Calu3 (cell line): ENCODE measurements at places on chromosomes 1 and 21. TPM values are rescaled to one million over a fixed set of nuclear protein-coding genes. Genes with fewer than 3 reads are reported as not detected.

The KANK4 gene
- total RNA-seq, result not detected in 2 replicates

DNA sequence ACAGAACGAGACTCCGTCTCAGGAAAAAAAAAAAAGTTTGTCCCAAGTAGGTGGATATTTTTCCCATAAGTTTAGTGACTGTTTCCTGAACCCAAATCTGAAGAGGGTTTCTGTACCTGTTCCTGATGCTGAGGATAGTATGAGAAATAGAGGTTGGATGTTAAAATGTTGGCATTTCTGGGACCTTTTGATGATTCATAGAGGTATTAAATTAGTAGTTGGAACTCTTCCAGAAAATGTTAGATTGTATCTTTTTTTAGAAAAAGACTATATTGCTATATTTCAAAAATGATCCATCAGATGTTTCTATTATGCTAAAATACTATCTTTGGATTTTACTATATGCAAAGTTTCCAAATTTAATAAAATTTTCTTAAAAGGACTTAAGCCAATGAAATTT, 2.9 kb upstream of the CENPL start:
- DNase-seq, result no peak

- no peak for DNase-seq
Observed at GRCh38 chr1:97245026-97245425, 523.4 kb downstream of the PTBP2 start.

GRCh38 chr21:39105341-39105765, 77.9 kb downstream of the PSMG1 start:
- no peak for DNase-seq

DNA sequence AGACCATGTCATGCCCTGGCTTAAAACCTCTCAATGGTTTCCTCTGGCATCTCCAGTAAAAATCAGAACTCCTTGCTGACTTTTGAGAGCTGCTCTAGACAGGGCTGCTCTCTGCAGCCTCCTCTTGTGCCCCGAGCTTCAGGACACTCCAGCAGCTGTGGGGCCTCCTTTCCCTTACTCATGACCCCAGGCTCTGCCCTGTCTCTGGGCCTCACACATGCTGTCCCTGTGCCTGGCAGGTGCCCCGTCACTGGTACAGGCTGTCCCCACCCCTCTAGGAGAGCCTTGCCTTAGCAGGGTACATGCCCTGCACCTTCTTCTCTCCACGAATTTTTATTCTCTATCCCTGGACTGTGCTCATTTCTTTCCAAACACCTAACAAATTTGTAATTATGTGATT, 43.2 kb downstream of the HIVEP3 start:
- no peak for DNase-seq

- no peak for DNase-seq
Observed at GRCh38 chr1:164969253-164969652, 387.3 kb downstream of the LMX1A start.

GRCh38 chr1:151009206-151009587, 948 bp downstream of the PRUNE1 start:
- DNase-seq, result no peak

The PGBD5 gene
- total RNA-seq, result 27.4 and 37.8 TPM in 2 replicates

- no peak for DNase-seq
Observed at GRCh38 chr21:40165773-40166070, 298.5 kb downstream of the PCP4 start.

The HAO2 gene
- total RNA-seq, result not detected in 2 replicates

- no peak for DNase-seq
Observed at GRCh38 chr1:23384312-23385058, 14.8 kb upstream of the ZNF436 start.

The FCRLA gene
- total RNA-seq, result not detected in 2 replicates

DNA sequence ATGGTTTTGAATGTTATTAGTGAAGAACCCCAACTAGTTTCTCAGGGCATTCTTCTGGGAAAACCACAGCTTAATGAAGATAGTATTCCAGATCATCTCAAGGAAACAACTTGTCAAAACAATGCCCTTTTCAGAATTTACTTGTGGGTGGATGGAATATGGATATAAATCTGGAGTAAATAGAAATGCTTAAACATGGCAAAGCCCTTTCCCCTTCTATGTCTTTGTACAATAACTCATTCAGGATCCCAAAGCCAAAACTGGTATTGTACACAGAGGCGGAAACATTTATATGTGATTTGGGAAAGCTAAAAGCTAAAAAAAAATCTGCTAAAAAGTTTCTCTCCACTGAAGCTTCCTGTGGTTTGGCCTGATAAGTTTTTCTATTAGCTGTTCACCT, 55.5 kb upstream of the RGS5 start:
- DNase-seq, result no peak

GRCh38 chr1:212685429-212685828, 14.2 kb downstream of the BATF3 start:
- no peak for DNase-seq

DNA sequence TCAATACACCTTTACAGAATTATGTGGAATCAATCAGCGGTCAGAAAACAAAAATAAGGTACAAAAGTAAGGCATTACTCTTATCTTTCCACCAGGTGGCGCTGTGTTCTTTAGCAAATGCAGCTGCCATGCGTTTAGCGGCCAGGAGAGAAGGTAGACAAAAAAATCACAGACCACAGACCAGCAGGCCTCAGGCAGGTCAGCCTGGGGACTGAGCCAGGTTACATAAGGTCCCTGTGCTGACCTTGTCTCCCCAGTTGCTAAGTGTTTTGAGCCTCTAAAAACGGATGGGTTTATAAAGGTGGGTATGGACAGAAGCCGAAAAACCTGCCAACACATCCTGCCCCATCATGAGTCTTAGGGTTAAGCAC, 2.8 kb downstream of the RGS16 start:
- DNase-seq, result peak; percentile 76

The PLCH2 gene
- total RNA-seq, result 3.1 and 4.1 TPM in 2 replicates

The WNT2B gene
- 5.8 and 6.7 TPM in 2 replicates for total RNA-seq

DNA sequence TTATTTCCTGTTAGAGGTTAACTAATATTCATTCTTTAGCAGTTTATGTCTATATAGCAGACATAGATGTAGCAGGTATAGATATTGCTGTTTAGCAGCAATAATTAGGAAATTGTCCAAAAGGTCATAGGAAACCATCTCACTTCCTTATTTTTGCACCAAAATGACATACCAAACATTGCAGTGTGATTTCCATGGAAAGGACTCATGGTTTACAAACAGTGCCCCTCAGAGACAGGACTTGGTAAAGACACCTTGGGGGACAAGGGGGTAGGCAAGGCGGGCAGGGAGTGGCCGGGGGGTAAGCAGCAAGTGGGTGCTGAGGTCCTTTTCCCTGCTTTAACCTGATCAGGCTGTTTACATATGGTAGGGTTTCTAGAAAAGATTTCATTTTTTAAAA, 30.5 kb downstream of the BATF3 start:
- no peak for DNase-seq

The CD5L gene
- total RNA-seq, result not detected in 2 replicates

DNA sequence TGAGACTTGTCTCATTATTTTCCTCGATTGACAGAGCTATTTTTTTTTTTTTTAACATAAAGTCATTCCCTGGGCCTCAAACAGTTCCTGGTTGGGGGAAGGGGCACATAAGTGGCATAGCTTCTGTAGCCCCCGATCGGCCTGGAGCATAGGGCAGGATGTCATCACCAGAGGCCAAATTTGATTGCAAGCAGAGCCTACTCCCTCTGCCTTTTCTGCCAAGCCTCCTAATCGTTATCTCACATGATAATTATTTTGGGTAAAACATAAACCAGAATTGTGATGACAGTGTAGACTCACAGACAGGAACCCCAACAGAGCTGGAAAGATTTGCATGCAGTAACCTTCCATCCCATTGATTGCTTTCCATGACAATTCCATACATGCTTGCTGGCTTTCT, 404.8 kb downstream of the PCP4 start:
- DNase-seq, result no peak

The LCE1A gene
- total RNA-seq, result not detected in 2 replicates

- DNase-seq, result peak; percentile 65
Observed at GRCh38 chr1:38941527-38942019, at the start of gene RHBDL2. Gene RHBDL2, minus strand, starts transcription at chr1:38941830. Its CDS starts 22,618 bp downstream, at chr1:38919212.

DNA sequence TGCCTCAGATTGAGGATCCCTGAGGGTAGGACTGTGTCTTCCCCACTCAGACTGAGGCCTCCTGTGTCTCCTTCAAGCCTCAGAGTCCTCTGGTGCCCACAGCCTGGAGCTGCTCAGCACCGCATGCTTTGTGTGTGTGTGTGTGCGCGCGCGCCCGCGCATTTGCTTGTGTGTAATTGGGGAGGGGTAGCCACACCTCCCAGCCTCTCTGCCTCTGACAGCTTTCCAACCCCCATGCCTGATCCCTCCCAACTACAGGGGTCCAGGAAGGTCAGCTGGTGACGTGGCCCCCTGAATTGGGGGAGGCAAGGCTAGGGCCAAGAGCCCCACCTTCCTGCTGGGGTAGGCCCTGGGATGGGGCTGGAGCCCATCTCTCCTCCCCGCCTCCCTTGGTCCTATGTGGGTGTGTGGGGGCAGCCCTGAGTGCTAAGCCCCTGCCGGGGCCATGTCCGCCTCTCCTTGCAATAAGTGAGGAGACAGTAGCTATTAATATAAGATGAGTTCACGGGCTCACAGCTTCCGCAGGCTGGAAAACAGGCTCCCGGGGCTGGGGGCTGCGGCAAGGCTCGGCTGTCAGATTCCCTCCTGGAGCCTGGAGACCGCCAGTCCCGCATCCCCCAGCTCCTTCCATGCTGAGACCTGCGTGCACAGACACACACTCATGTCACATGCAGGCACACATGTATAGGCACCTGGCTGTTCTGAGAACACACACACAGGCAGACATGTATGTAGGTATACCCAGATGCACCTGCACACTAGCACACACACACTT, 7.0 kb downstream of the GPR3 start:
- DNase-seq, result no peak

GRCh38 chr1:226653311-226653921, 85.7 kb downstream of the ITPKB start:
- DNase-seq, result no peak

DNA sequence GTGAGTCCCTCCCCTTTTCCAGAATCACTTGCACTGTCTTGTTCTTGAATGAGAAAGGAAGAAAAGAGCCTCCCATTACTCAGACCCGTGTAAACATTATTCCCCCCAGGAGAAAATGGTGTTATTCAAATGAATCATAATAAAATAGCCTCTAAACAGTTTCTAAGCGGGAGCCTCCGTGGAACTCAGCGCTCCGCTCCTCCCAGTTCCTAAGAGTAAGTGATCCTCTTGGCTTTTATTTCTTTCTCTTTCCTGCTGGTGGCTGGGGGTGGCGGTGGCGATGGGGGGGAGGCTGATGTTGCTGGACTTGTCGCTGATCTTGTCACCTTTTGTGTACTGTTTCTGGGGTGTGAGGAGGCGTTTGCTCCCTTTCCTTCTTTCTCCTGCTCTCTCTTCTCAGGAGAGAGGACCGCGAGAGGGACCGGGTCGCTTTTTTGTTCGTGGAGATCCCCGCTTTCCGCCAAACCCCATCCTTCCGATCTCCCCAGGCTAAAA, 781 bp downstream of the PROX1 start:
- DNase-seq, result no peak

The NEK2 gene
- total RNA-seq, result 32.7 and 43.2 TPM in 2 replicates

DNA sequence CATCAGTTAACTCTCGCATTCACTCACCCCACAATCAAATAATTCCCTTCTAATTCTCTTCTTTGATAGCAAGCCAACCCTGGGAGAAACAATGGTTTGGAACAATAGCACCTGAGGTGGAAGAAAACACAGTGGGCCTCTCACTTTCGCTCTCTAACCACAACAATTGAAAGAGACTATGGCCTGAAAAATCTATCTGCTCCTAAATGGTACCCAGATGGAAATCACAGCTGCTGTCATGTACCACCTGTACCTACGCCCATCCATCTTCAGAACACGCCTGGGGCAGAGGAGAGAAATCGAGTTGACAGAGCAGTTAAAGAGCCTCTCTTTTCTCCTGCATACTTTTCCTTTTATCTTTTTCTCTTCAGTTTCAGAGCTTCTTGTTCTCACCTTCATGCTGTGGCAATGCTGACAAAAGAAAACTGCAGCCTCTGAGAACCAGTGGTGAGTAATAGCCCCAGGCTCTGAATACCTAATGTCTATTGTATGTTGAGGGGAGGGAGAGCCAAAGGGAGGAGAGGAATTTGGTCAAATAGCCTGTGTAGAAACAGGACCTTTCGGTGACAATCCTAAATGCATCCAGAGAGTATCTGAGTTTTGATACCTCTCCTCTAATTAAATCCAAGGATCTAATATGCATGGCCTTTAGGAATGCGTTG, 57.7 kb downstream of the ZC3H11B start:
- DNase-seq, result no peak

The AQP10 gene
- total RNA-seq, result not detected in 2 replicates

DNA sequence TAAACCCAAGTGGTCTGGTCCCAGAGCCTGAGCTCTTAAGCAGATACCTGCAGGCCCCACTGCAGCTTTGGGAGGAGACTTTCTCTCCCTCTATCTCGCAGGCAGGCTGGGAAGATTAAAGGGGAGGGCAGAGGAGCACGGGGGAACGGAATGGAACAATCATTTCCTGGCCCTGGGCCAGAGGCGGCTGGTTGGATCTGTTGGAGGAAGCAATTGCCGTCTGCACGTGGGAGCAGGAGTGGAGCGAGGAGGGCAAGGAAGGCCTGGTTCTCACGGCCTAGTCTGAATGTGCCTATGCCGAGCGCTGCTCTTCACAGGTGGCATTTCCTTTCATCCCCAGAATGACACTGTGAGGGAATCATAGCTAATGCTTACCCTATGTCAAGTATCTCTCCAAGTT, 23.7 kb downstream of the NKAIN1 start:
- no peak for DNase-seq

DNA sequence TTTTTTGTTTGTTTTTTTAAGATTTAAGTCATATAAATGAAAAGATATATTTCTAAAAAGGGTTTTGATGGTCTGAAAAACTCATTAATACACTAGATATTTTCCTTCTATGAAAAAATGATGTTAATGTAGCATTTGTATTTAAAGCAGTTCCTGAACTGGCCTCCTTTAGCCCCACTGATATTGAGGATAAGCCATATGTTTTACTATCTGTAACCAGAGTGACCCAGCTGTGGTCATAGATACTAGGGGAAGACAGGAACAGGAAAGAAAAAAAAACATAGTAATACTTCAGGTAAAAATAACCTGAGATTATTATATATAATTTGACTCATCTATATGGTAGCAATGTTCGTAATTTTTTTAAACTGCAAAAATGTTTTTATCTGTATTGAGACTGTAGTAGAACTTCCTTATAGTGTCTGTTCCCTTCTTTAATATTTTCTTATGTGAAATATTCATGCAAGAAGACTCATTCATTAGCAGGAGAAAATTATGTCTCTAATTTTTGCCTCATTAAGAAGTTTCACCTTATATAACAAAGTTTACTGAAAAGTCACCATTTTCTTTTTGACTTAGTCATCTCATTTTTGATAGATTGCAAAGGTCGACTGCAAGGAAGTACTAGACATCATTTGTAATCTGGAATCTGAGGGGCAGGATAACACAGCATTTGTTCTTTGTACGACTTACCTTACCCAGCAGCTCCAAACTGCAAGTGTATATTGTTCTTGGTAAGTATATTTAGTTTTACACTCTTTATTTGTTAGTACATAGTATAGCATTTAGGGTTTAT, 25.6 kb upstream of the TMCO2 start:
- DNase-seq, result no peak
